Sigmoid colon (tissue), 7 donors: ENCODE measurements at places on chromosomes 2 and 18. TPM values are rescaled to one million over a fixed set of nuclear protein-coding genes. Genes with fewer than 3 reads are reported as not detected.

Gene KCNG2
- total RNA-seq, result not detected

DNA sequence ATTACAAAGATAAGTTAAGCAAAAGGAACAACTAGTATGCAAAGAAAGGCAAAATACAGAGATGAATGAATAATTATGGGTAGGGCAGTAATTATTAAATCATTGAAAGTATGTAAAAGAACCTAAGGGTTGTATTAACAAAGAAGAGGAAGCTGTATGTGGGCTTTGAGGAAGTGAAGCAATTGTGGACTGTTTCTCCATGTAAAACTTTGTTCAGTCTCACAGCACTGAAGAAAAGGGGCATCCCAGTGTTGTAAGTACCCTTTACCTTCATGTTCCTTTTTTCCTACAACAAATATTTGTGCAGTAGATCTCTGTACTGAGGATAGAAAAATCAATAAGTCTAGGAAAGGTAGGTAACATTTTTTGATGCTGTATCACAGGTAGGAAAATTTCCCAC lies 388.7 kb upstream of the NRP2 start:
- DNase-seq, result no peak

Gene TPO
- 18.8 TPM for total RNA-seq

Gene IL1RL1
- 8.0 TPM for total RNA-seq

- DNase-seq, result no peak
Measured at GRCh38 chr18:67788310-67789164, 272.0 kb upstream of the DSEL start.

Gene ALPP
- total RNA-seq, result not detected

DNA sequence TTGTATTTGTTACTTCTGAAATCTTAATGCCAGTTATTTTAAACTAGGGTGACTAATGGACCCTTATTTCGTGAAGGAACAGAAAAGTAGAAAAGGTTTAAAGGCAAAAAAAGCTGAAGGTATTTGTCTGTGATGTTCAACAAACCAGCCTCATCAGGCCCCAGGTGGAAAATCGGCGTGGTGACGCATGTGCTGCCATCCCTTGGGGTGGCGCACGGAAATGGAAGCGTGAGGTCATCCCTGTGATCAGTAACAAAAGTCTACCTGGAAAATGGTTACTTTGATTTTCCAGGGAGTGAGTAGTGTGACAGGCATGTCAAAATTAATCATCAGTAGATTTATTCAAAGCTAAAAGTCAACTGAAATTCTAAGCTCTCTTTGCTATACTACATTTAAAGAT lies 313.2 kb downstream of the GBX2 start:
- no peak for DNase-seq

Gene LOXHD1
- 0.28 TPM for total RNA-seq

Gene RANBP2
- 66.5 TPM for total RNA-seq

Gene GPAT2
- total RNA-seq, result 4.9 TPM

GRCh38 chr2:53403792-53404413 lies 363.7 kb upstream of the CHAC2 start:
- no peak for DNase-seq

DNA sequence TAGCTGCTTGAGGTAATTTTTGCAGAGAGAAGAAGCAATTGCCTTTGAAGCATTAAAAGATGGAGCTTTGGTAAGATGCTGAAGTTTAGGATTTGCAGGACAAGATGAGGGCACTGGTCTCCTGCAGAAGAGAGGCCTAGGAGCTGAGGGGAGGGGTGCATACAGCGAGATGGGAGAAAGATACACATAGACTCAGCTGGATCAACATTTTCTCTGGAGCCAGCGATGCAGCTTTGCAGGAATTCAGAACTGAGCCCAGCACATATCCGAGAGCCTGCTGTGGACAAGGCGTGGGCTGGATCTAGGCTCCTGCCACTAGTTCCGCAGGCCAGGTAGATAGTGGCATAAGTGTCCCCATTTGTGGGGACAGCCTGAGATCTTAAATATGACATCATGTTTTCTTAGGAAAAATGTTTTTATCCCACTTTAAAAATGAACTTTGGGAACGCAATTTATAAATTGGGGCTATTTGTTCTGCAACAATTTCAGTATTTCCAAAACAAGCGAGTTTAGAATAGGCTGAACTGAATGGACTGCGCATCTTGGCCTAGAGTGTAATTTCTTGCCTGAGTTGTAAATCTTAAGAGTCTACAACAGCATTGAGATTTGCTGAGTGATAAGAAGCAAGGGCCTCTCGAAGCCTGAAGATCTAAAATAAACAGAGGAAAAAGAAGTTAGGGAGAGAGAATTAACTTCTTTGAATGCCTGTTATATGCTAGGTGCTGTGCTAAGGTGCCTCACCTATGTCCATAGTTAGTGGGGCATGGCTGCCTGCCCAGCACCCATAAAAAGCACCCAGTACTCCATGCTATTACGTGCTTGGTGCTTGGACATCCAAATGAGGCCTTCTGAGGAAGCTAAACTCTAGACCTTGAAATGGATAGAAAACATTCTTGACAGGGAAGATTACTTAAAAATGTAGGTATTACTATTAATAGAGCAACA lies 17.3 kb downstream of the GRHL1 start:
- DNase-seq, result no peak

Gene RAPH1
- total RNA-seq, result 11.8 TPM

GRCh38 chr2:13335862-13336535 lies 619.3 kb downstream of the TRIB2 start:
- DNase-seq, result no peak

- DNase-seq, result no peak
Measured at GRCh38 chr2:29782087-29782486, 139.3 kb downstream of the ALK start.

Gene SRD5A2
- total RNA-seq, result not detected

DNA sequence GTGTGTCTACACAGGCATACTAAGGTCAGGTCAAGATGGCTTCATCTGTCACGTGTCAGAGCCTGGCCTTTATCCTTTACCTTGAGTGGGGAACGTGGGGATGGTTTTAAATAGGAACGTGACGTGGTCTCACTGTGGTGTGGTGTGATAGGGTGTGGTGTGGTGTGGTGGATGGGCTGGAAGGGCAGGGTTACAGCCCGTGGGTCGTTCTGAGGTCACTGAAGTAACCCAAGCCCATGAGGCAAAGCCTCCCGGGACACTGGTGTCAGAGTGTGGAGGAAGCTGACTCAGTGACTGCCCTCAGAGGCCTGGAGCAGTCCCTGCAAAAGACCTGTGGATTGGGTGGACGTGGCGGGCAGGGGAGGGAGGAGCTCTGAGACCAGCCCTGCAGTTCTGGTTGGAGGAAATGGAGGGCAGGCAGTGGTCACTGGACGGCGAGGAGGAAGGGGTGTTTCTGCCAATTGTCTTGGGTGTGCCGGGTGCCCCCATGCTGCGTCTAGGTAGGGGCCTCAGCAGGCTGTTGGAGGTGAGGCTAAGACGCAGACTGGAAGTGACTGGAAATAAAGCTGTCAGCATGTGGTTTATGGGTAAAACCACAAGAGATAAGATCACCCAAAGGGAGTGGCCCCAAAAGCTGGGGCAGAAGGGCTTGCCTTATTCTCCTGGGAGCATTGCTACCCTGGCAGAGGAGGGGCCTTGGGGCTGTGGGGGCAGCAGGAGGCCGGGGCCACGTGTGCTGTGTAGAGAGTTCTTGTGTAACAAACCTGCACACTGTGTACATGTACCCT lies 84.8 kb downstream of the SH3RF3 start:
- DNase-seq, result peak; percentile 62

- DNase-seq, result no peak
Measured at GRCh38 chr2:10864861-10865636, 46.7 kb upstream of the KCNF1 start.

DNA sequence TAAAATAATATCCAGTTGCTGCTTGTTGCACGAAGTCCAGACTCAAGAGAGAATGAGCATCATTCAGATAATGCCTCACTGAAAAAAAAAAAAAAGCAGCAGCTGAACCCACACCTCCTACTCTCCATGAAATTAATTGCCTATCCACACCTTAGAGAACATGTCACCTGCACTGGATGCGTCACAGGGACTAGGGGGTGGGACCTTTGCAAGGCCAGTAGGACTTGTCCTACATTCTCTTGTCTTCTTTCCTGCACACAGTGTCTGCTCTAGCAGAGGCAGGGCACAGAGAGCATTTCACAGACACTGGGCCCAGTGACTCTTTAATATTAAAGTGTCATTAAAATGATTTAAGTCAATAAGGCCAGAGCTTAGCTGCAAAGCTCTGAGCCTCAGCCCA lies at the start of gene ABCA12:
Gene ABCA12, minus strand, starts transcription at position 148 of the 400 bp plus-strand sequence. CDS start 418 bp downstream, outside the sequence.
- DNase-seq, result no peak

DNA sequence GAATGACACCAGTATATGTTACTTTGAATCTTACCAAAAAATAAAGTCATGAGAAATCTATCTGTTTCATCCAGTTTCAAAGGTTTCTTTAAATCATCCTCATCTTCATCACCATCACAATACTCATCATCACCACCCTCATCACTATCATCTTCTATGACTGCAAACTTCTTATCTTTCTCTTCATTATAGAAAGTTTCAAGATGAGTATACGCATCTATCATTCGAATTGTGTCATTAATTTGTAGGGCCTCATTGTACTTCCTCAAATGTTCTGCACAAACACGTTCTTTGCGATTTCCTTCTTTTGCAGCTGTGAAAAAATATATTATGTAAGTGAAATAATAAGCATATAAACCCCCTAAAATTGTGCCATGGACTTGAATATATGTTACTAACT lies 34.1 kb upstream of the FAP start:
- DNase-seq, result no peak

DNA sequence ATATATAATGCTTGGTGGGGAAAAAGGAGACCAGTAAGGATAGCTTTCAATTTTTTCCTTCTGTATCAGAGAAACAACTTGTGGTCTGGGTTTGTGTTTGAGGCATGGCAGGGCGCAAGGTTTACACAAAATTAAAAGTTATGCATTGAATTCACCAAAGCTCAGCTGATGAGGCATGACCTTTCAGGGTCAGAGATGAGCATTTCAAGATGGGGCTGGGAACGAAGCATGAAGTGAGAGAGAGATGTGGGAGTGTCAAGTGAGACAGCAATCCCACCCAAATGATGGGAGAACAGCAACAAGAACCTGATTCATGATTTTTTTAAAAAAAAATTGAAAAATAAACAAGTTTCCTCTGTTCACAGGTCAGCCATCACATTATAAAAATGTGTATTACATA lies 4.9 kb downstream of the GPR55 start:
- peak; percentile 7 for DNase-seq

DNA sequence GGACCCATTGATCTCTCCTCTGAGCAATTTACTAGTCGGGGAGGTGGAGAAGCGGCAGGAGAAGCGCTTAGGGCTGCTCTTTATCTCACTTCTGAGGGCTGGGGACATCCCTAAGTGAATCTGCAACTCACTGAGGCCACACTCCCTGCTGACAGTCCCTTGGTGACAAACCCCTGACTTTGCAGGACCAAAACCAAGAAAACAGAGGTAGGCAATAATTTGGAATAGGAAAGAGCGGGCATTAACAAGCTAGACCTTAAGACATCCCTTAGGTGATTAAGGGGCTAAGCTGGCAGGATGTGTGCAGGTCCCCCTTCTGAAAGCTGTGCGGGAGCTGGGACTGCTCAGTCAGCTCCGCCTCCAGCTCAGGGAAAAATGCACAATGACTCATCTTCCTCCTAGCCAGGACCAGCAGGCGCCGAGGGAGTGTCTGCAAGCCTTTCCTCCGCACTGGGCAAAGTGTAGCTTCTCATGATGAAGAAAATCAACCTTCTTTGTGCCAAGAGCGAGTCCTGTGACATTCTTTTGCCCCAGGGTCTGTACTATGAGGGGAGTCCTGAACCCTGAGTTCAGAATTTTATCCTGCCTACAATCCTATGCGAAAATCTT lies 63.3 kb downstream of the BOD1L2 start:
- no peak for DNase-seq

DNA sequence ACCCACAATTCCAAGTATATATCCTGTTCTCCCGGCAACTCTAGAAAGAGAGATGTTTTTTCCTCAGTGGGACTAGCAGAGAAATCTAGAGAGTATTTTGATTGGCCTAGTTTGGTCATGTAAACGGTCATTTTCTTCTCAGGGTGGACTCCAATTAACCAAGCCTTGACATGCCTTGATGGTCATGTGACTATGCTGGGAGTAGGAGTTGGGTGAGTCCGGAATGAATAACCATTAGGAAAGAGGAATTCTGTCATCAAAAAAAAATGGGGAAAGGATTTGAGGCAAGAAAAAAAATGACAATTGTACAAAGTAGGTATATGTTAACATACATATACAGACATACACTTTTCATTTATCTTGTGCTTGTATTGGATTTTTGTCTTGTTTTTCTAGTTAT lies 248.2 kb upstream of the CDH20 start:
- DNase-seq, result no peak

DNA sequence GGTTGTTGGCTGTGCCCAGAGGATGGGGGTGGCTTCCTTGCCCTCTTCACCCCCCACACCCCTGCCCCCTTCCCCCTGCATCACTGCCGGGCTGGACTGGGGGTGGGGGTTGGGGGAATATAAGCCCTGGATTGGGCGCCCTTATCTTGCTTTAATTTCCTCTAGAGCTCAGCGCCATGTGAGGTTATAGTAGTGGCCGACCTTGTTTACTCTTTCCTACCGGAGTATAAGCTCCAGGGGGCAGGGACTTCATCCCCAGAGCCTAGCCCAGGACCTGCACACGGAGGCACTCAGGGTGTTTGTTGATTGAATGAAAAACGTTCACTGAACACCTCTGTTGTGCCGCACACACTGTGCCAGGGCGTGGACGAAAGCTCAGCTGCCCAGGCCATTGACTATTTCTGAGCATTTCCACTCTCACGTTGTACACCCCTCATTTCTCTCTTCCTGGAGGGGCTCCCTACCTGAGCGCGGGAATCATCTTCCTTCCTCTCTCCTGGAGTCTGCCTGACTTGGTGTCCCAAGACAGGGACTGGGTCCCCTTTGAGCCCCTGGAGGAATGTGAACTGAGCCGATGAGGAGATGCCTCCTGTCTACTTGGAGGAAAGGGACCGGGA lies 9.3 kb upstream of the SPATA3 start:
- DNase-seq, result no peak

DNA sequence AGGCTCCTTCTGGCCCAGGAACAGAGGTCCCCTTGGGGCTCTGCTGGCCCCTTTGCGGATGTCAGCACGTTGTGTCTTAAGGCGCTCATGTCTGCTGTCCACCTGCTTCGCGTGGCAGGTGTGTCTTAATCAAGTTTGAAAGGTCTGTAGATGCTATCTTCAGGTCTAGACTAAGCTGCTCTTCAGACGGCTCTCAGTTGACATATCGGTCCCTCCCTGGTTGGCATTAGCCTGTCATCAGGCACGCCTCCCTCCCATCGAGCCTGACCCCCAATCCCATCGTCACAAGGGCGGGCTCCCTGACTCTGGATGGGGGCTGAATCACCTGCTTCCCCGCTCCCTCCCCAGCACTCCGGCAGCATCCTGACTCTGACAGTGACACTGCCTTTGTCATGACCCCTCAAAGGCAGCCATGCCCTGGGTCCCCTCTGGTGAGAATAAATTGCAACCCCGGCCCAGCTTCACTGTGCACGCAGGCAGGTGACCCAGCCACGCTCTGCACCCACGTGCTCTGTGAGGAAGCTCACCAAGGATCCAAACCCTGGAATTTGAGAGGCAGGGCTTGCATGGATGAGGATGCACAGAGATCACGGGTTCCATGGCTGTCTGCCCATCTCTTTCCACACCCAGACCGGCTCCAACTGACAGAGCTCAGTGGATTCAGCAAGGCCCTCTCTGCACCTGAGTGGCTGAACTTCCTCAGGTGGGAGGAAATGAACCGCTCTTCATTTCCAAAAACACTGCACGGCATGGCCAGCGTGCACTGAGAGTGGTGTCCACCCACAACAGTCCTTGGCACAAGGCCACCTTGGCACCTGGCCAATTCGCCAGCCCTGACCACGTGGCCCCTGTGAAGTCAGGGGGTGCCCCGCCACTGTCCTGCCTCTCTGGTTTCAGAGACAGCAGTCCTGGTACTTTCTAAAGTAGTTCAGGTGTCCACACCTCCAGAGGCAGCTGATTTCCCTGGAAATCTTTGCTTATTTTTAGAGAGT lies 110.2 kb upstream of the GPC1 start:
- DNase-seq, result no peak
